ENCODE measurements at places on chromosomes 3 and 15.
A peak's percentile ranks its signal among the peaks of the same experiment; 100 is the strongest.

DNA sequence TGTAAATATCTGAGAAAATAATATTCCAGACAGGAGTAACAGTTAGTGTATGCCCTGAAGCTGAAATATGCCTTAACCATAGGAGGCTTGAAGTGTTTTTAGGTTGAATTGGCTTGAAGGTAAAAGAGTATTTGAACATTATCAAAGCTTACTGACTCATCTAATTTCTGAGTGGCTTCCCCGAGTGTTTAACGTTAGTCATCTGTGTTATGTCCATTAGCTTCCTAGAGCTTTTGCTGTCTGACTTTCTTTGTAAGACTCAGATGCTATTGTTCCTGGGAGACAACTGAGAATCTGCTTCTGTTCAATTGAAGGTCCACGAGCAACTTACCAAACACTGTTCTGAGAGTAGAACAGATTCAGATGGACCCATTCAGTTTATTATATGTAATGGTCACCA lies 656.8 kb upstream of the NECTIN3 start:
- peak; percentile 35 for DNase-seq

- no peak for DNase-seq
Observed at GRCh38 chr3:61903931-61904657, 342.7 kb downstream of the PTPRG start.

DNA sequence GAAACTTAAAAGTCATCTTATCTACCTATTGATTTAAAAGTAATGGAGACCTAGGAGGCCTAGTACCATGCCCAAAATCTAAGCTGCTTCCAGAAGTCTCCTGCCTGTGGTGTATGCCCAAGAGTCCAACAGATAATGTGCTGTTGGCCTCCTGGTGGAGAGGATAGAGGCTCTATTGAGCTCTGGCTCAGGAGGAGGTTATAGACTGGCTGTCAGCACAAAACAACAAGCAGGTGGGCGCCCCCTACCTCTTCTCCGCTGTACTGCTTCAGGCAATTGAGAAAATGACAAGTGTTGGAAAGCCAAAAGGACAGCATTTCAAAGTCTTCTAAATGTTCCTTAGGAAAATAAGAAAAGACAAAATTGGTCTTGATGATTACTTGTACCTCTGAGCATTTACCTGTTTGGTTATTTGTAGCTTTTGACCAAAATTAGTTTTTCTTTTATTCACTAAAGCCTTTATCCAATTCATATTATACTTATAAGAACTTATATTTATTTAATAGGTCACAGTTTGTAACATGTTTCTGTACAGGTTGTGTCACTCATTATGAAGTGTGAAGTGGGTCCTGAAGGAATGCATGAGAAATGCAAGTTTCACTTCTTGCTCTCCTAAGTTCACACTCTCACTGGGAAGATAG lies 17.2 kb upstream of the GNB5 start:
- DNase-seq, result no peak

DNA sequence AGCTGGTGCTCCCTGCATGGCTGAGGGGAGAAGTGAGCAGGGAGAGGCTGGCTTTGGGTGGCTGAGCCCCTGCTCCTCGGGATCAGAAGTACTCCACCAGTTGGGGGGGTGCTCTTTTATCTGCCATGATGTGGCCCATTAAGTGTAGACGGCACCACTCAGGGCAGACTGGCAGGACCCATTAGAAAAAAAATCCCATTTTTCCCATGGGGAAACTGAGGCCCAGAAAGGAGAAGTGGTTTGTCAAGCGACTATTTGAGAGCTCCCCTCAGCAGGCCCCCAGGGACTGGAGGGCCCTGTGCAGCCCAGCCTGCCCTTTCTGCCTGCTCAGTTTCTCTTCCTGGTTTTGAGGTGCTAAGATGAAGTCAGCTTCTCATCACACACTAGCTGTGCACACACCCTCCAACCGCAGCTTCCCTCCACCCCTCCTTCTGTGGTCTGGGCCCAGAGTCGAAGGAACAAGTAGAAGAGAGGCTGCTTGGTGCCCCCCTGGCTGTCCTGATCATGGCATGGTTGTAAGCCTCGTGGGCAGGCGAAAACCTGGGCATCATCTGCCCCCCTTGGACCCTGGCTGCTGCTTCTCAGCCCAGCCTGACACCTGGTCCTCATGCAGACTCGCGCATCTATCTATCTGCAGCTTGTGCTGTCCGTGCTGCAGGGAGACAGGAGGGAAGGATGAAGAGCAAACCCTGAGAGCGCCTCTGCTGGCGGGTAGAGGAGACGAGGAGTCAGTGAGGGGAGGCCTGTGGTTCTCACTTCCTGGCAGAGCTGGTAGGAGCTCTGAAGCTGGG lies 5.6 kb downstream of the CSK start:
- DNase-seq, result no peak

DNA sequence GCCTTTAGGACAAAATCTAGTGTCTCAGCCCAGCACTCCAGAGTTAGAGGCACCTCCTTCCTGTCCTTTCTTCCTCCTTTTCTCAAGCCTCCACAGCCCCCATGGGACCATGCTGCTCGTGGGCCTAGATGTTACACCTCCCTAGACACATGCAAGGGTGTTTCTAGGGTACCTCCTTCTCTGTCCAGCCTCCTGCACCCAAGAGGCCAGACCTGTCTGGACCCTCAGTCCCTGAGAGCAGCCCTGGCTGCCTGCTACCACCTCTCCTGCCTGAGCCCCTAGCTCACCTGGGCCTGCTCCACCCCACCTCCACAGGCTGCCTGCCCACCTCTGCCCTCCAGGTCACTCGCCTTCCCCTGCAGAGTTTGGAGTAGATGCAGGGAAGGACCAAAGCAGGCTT lies 5.2 kb downstream of the LOXL1 start:
- DNase-seq, result no peak

DNA sequence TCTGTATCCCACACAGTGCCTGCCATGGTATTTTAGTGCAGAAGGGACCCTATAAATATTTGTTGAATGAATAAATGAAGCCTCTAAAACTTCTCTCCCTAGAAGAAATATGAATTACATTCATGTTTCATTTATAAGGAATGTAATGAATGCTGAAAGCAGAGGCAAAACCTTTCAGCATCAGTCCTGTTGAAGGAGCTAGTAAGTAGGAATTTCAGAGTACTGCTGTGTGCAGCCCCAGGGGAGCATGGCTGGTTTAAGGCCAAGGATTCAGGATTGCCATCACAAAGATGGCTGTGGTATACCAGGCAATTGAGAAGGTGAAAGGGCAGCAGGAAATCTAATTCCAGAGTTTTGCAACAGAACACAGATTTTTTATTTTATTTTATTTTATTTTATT lies 1131.4 kb downstream of the IGSF11 start:
- peak; percentile 81 for DNase-seq

DNA sequence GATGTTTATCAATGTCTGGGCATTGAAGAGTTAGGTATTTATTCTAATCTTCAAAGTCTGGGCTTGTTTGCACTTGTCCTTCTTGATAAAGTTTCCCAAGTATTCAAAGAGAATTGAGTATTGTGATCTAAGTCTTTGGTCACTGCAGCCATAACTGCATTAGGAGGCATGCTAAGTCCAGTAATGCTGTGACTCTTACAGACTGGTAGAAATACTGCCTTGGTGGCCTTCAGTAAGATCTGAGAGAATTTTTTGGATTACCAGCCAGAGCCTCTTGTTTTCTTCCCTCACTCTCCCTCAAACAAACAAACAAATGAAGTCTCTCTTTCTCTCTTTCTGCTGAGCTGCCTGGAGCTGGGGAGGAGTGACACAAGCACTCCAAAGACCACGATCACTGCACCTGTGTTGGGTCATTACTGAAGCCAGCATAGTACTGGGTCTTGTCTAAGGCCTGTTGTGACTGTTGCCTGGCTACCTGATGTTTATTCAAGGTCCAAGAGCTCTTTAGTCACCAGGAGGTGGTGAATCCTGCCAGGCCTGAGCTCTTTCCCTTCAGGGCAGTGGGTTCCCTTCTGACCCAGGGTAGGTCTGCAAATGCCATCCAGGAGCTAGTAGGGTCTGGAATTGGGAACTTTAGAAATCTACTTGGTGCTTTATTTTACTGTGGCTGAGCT lies 14.8 kb upstream of the RBP2 start:
- DNase-seq, result no peak

DNA sequence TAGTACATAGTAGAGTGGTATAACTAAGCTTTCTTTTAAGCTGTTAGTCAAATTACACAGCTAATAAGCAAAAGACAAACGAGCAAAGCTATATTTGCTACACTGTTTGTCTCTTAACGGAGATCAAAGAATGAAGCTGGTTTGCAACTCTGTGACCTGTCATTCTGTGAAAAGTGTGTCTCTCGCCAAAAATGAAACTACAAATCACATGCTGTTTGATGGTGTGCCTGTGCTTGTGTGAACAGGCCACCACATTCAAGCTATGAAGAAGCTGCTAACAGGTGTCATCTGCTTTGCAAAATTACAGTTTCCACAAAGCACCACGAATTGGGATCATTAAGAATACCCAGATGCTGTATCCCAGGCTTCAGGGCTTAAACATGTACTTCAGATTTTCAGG lies 667.8 kb upstream of the NAALADL2 start:
- no peak for DNase-seq

GRCh38 chr3:14307656-14308302 lies 94.6 kb upstream of the SLC6A6 start:
- DNase-seq, result no peak

DNA sequence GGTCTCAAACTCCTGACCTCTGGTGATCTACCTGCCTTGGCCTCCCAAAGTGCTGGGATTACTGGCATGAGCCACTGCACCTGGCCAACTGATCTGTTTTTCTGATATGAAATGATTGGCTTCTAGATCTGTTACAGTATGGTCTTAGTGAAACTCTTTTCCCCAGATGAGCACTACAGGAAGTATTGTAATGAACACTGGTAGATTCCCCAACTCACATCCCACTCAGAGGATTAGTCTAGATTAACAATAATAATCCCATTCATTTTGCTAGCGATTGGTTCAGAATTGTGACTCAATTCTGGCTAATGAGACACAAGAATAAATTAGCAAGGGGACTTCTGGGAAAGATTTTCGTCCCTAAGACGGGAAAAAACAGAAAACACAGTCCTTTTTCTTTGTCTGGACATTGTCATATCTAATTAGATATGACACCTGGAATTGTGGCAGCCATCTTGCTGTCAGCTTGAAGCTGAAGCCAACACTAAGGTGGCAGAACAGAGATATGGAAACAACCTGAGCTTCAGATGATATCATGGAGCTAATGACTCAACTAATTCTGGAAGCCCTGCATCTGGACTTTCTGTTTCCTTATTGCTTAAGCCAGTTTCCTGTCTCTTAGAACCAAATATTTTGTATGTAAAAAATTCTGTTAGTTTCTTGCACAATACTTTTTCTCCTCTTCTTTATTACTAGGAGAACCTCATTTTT lies 17.4 kb upstream of the NPTN start:
- peak; percentile 28 for DNase-seq

- peak; percentile 49 for DNase-seq
Observed at GRCh38 chr15:76185716-76186115, 125.6 kb downstream of the ETFA start.

GRCh38 chr15:82950746-82951370 lies 1.7 kb downstream of the HOMER2 start:
- DNase-seq, result no peak

DNA sequence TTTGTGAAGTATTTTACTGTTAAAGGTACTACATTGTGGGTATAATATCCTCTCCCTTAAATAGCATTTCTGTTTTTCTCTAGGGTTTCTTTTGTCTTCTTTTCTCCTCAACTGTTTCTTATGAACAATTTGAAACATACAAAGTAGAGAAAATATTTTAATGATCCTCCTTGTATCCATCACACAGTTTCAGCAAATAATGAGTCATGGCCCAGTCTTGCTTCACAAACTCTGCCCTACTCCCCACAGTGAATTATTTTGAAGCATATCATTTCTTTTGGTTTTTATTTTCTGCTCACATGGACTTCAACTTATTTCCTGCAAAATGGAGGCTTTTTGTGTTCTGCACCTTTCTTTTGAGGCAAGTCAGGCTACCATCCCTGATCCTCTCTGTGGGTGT lies 6.1 kb upstream of the SCAANT1 start:
- peak; percentile 31 for DNase-seq

GRCh38 chr3:188583341-188584161 lies 429.6 kb downstream of the LPP start:
- no peak for DNase-seq

GRCh38 chr15:77944002-77944867 lies 133.3 kb downstream of the TBC1D2B start:
- DNase-seq, result peak; percentile 37

DNA sequence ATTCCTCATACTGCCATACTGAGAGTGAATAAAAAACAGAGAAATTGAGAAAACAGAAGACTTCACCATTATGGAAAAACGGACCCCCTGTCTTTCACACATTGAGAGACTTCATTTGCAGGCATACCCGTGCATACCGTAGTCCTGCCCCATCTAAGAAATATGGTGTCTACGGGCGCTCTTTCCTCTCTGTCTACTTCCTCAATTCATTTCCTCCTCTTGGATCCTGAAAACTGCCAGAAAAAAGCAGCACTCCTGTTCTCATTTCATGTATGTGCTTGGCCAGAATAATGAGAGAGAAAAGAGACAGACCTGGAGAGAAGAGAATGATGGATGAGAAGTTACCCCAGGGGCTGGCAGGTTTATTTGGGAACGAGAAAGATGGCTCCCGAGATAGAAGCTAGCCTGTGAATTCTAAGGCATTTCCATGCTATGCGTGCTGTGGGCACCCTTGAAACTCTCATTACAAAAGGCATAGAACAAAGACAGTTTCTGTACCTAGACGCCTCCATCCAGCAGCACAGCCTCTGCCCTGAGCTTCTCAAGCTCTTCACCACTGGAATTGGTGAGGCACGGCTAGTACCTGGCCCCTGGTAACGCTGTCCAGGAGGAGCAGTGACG lies 62.5 kb upstream of the EPHB3 start:
- no peak for DNase-seq

- no peak for DNase-seq
Observed at GRCh38 chr15:66080717-66081398, 172.7 kb downstream of the MEGF11 start.

- DNase-seq, result no peak
Observed at GRCh38 chr3:157531301-157531660, 28.1 kb upstream of the VEPH1 start.

DNA sequence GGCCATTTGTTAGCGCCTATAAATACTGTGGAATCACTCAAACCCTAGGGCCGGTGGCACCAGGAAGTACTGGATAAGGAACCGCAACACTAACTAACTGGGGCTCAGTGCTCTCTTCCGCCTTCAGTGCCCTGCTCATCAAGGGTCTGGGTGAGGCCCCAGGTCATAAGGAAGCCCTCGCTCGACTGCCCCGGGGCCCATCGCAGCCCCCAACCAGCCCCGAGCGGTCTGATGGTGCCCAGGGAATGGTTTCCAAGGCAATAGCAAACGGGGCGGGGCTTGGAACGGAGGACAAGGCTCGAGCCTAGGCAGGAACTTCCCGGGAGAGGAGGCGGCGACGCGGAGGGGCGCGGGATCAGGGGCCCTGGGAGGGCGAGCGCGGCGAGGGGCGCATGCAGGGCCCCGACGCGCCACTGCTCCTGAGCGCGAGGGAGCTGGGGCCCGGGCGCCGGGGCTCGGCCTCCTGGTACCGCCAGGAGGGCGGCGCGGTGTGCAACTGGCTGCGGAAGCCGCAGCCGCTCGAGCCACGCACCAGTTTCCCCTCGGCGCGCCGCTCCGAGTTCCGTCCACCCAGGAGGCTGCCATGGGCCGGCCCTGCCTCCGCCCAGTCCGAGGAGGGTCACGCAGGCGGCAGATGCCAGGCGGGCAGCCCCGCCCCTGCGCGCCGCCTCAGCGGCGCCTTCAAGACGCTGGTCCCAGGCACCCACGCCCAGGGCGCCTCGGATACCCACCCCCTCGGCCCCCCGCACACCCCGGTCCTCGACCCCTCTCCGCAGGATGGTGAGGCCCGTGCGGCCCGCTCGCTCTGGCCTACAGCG lies at the start of gene TTLL3:
TSS of gene TTLL3 (plus strand) at position 648 of the 818 bp plus-strand sequence. CDS start 400 bp downstream, outside the sequence.
- no peak for DNase-seq
